Choroid plexus epithelial cell (primary cell): ENCODE measurements at places on chromosomes 1 and 21.
A peak's percentile ranks its signal among the peaks of the same experiment; 100 is the strongest.

DNA sequence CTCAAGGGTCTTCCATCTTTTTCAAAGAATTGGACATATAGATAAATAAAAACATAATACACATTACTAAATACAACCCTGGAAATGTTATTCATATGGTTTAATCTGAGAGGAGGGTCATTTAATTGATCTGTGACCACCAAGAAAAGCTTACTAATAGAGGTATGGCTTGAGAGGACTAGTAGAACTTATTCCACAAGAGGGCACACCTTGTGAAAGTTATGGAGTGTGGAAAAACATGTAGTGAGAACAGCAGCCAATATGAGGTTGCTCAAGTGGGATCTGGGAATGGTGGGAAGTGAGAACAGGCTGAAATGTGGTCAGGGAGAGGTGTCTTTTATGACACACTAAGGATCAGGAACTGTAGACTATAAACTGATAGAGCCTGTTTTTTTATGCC, 973.5 kb upstream of the B3GALT2 start:
- no peak for DNase-seq

- peak; percentile 94 for DNase-seq
Observed at GRCh38 chr1:67149179-67149770, 14.5 kb upstream of the C1orf141 start.

DNA sequence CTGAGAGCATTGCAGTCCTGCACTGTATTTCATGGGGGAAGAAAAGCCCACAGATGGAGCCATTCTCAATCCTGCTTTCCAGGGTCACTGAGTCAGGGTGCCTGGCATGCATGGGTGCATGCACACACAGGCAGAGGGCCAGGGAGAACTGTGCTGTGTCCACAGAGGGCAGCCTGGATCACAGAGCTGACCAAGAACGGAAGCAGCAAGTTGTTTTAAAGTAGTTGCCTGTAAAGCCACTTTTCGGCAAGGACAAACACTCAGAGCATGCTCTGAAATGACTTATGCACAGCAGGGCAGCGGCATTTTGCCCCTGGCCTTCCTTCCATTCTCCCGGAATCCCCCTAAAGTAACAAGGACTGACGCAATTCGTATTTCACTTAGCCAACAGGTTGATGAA, 3.6 kb downstream of the ERG start:
- DNase-seq = peak; percentile 43

GRCh38 chr1:184595596-184595995, 159.1 kb downstream of the EDEM3 start:
- DNase-seq = peak; percentile 50

- DNase-seq = no peak
Observed at GRCh38 chr21:24183077-24183476, 1424.2 kb downstream of the MRPL39 start.

DNA sequence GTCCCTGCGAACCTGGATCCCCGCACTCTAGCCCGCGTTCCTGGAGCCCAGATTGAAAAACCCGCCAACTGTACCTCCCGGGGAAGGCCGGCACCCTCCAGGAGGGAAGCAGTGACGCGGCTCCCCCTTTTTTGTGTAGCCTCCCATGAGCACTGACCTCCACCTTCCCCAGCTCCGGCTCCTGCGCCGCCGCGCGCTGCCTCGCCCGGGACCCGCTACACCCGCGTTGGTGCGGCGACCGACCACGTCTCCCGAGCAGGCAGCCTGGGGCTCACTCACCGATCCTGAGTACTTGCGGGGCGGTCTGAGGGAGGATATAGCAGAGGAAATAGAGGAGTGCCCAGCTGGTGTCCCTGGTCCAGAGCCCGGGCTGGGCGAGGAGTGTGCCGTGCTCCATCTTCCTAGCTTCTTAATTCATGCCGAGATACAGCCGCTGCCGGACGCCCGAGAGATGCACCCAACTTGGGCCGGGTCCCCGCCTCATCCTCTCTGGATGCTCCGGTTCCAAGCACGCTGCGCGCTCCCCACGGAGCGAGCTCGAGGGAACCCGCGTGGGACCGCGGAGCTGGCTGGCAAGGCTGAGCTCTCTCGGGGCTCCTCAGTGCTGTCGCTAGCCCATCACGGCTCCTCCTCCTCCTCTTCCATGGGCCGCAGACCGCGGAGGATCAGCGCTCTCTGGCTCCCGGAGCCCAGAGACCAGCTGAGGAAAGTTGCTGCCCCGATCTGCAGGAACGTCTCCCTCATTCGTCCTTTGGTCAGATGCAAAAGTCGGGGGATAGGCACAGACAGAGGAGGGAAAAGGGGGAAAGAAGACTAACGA, 482 bp downstream of the GRIK1 start:
- peak; percentile 12 for DNase-seq

GRCh38 chr1:94855307-94855700, 35.1 kb downstream of the SLC44A3 start:
- DNase-seq = no peak

DNA sequence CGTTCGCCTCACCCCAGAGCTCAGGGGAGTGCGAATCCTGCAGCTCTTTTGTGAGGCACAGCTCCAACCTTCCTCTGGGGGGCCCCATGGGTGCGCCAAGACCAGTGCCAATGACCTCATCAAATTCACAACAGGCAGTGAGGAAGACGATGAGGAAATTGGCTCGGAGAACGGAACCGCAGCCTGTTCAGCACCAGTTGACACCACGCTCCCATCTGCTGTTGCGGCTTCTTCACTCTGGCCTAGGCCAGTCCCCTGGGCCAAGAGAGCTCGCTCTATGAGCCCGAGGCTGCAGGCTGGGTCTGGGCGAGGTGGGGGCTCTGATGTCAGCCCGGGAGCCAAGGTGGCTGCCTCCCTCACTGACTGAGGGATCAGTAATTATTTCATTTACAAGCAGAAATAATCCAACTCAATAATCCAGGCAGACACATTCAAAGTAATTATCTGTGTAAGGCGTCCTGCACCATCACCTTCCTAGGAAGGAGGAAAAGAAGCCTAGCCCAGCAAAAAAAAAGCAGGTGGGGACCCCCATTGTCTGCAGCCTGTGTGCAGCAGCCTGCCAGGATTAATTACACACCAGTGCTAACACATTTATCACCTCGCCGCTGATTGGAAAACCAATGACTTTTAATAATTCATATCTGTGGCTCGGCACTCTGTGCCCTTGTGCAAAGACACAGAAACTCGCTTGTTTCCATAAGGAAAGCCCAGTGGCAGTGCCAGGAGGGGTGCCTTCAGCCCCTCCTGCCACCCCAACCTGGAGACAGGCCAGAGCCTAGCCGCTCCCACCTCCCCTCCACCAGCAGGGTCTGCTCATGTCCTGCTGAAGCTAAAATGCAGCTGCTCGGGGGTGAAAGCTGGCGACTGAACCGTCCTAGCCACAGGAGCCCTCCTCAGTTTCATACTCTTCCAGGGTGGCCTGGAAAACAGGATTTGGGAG, 1.9 kb downstream of the PLEKHA6 start:
- DNase-seq = no peak

GRCh38 chr1:218587900-218588299, 242.8 kb downstream of the TGFB2 start:
- DNase-seq = peak; percentile 54

- peak; percentile 79 for DNase-seq
Observed at GRCh38 chr1:84851839-84852238, 41.2 kb downstream of the LPAR3 start.

GRCh38 chr1:4346131-4346530, 308.3 kb upstream of the AJAP1 start:
- no peak for DNase-seq

DNA sequence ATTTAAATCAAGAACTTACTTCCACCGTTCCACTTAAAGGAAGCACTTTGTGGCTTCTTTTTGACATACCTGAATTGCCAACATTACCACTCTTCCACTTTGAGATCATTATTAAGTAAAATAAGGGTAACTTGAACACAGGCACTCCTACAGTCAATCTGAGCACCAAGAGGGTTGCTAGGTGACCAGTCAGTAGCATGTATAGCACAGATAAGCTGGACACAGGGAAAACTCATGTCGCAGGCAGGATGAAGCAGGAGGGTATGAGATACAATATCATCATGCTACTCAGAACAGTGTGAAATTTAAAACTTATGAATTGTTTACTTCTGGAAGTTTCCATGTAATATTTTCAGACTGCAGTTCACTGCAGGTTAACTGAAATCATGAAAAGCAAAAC, 47.0 kb upstream of the RAP1GAP start:
- no peak for DNase-seq

GRCh38 chr1:18628511-18628910, 2.1 kb upstream of the PAX7 start:
- no peak for DNase-seq

DNA sequence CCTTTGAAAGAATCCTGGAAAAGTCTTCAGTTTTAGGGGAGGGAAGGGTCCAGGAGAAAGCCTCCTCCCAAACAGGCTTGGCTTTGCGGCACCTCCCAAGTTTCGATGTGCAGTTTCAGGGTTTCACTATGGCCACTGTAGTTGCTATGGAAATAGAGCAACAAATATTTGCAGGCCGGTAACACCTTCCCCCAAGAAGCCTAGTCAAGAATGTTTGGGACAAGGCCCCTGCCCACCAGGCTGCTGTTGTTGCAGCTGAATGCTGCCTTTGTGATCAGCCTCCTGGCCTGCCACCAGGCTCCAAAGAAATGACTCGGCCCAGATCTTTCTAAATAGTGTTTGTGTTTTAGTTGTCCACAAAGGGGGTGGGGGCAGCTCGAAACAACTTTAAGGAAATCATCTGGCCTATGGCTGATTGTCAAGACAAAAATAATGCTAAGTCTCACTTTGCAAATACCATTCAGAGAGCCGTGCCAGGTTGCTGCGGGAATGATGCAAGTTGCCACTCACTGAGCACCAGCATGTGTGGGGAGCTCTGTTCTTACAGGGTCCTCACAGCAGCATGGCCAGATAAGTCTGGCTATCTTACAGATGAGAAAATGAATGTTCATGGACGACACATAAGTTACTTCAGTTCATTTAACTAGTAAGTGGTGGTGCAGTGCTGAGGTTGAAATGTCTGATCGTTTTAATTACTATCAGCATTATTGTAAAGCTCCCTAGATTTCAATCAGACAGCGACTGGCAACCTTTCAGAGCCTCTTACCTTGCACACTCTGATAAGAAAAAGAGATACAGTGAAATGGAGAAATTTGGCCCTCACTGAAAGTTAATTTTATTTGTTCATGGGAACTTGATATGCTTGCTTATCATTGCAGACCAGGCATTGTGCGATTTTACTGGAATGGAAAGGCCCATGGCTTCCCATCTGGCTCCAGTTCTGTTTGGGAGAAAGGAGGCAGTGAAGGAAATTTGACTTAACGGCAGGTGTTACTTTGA, 91.2 kb upstream of the JUN start:
- peak; percentile 58 for DNase-seq

GRCh38 chr1:2783435-2784397, 17.8 kb downstream of the TTC34 start:
- DNase-seq = no peak

- peak; percentile 27 for DNase-seq
Observed at GRCh38 chr1:68449901-68450300, at the start of gene RPE65. RPE65 (minus strand) TSS chr1:68449954; CDS start chr1:68449905, 49 bp downstream.
